ENCODE measurements at places on chromosomes 16 and 17. TPM values are rescaled to one million over a fixed set of nuclear protein-coding genes. Genes with fewer than 3 reads are reported as not detected.

DNA sequence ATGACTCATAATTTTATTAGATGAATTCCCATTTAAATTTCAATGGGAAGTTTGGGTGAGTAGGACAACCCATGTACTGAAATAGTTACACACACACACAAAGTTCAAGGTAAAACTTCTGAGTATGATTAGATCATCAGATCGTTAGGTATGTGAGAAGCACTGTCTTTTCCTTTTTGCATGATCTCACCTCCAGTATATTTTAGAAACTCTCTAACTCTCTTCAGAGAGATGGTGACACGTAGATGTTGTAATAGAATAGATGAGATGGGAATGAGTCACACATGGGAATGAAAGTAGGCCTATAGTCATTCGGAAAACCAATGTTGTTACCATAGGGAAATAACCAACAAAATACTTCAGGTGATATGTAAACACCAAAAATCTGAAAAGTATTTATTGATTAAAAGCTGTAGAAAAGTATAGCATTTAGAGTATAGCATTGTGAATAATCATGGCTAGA lies 22.2 kb downstream of the KRT23 start:
- DNase-seq: no peak

The PLXDC1 gene
- 17.1 TPM for total RNA-seq

- DNase-seq: no peak
Observed at GRCh38 chr16:83586461-83587200, 221.1 kb upstream of the HSBP1 start.

DNA sequence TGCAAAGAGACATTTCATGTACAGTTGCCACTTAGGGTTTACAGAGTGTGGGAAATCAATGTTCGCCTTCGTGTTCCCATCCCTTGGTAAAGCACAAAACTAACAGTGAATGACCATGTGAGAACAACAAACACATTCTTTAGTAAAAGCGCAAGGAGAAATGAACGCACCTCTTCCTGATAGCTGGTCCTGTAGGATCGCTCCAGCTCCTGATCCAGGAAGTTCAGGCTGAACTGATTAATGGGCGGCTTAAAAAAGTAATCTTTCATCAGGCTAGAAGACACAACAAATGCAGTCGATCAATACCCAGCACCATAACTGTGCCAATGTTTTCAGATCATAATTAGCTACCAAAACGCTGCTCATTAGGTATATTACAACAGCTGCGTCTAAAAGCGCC lies 108.3 kb upstream of the CREBBP start:
- no peak for DNase-seq

DNA sequence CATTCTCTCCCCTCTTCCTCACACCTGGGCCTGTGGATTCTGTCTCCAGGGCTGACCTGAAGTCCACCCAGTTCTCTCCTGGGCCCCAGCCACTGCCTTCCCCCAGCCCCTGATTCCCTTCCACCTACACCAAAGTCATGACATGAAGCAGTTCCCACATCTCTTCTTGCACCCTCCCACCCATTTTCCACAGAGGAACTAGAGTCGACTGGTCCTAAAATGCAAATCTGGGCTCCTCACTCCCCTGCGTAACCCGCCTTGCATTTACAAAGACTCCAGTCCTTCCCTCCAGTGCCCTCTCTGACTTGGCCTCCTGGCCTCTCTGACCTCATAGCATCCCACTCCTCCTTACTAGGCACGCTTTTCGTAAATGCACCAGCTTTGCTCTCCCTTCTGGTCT lies 14.8 kb downstream of the COX6A2 start:
- no peak for DNase-seq

The RBFOX1 gene
- total RNA-seq: not detected
